ENCODE measurements at places on chromosomes 4 and X.

GRCh38 chr4:1945124-1945895 lies 63.5 kb downstream of the NELFA start:
- no peak for DNase-seq

DNA sequence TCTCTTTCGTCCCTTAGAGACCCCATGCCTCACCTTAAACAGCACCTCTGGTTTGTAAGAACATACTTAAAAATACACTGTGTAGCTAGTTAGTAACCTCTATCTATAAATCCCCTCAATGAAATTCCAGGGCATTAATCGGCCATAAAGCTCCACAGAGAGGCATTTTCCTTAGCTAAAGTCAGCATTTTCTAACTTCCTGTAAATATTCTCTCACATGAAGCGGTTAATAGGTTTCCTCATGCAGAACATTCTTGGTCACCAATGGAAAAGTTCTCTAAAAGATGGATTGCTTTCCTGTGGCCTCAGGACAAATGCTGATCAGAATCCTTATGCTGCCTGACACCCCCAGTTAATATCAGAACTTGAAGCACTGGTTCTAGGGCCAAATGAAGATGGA lies 248.6 kb upstream of the BOD1L1 start:
- no peak for DNase-seq

- DNase-seq: peak; percentile 74
Observed at GRCh38 chr4:151408630-151409469, at the start of gene FHIP1A. FHIP1A (plus strand) TSS chr4:151409176; CDS start chr4:151566260, 157,084 bp downstream.

- no peak for DNase-seq
Observed at GRCh38 chrX:154123241-154124219, 20.5 kb upstream of the OPN1LW start.

DNA sequence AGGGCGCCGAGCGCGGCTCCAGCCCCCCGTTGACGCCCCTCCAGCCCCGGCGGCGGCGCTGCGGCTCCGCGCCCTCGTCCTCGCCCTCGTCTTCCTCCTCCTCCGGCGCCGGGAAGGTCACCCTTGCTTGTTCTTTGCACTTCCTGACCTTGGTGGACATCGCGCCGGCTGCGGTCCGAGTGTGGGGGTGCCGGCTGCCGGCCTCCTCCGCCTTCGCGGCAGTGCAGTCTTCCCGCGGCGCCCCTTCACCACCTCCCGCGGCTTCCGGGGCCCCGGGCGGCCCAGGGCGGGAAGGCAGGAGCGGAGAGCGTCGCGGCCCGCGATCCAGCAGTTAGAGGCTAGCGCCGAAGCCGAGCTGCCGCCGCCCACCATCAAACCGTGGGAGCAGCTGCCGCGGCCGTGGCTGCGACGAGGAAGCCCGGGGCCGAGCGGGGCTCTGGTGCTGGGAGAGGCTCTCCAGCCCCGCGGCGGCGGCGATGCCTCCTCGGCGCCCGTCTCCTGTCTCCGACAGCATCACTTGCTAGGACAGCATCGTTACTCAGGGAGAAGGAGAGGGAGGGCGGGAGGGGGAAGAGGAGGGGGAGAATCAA lies at the start of gene TRPC3:
TSS of gene TRPC3 (minus strand) at position 540 of the 590 bp plus-strand sequence. CDS start at position 160, 380 bp downstream.
- DNase-seq: peak; percentile 41

Data from right lung (tissue), 10 donors.